ENCODE measurements at places on chromosomes 4 and X.

DNA sequence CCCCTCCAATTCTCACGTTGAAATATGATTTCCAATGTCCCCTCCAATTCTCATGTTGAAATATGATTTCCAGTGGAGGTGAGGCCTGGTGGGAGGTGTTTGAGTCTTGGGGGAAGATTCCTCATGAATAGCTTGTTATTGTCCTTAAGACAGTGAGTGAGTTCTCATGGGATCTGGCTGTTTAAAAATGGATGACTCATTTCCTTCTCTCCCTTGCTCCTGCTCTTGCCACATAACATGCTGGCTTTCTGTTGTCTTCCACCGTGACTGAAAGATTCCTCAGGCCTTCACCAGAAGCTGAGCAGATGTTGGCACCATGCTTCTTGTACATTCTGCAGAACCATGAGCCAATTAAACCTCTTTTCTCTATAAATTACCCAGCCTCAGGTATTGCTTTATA is 346.8 kb upstream of the TECRL start:
- DNase-seq, result peak; percentile 2

DNA sequence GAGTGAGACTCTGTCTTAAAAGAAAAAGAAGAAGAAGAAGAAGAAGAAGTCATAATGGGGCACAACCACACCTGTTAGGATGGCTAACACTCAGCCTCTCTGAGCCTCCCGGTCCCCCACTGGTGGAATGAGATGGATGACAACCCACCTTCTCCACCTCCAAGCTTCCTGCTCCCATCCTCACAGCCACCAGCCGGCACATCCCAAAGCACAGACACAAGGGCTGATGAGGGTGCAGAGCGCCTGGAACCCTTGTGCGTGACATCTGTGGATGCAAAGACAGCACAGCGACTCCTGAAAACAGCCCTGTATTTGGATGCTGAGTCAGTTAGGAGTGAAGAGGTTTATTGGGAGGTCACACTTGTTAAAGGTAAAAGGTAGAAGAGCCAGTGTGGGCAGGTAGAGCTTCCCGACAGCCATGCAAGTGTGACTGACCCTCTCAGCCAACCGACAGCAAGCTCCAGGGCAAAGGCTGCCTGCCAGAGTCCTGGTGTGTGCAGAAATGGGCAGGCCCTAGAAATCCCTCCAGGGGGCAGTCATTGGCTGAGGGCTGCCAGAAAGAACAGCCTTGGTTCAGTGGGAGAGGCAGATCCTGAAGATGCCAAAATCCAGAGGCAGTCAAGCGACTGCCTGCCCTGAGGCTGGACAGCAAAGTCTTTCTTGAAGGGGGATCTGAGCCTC is 26.6 kb upstream of the MAN2B2 start:
- DNase-seq, result peak; percentile 31

GRCh38 chrX:31099536-31100090 is 27.8 kb upstream of the FTHL17 start:
- DNase-seq, result no peak

GRCh38 chrX:134600714-134601113 is 57.6 kb downstream of the PLAC1 start:
- peak; percentile 73 for DNase-seq

- DNase-seq, result peak; percentile 34
Measured at GRCh38 chr4:80072228-80072743, 743 bp downstream of the ANTXR2 start.

GRCh38 chrX:95350774-95351488 is 1333.7 kb upstream of the DIAPH2 start:
- no peak for DNase-seq

- no peak for DNase-seq
Measured at GRCh38 chr4:117908306-117909207, 125.7 kb upstream of the NDST3 start.

GRCh38 chr4:98284640-98285046 is 23.5 kb downstream of the RAP1GDS1 start:
- no peak for DNase-seq

- no peak for DNase-seq
Measured at GRCh38 chr4:81566161-81566591, 94.5 kb upstream of the RASGEF1B start.

DNA sequence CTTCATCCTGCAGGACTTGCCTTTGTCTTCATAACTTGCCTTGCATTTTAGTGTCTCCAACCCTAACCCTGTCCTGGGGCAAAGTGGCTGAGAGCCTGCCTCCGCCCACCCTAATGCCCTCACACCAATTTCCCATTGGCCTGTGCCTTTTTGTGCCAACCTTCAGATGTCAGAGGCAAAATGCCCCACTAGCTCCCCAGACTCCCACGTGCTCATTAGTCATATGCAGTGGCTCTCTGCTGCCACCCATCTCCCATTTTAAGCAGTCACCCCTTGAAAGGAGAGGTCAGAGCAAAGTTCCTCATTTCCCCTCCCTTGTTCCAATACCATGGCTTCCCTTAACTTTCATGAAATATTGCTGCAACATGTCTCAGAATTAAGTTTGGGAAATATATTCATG is 74.8 kb upstream of the PASD1 start:
- DNase-seq, result no peak
